ENCODE measurements at places on chromosomes 11 and 22.

- no peak for DNase-seq
Measured at GRCh38 chr11:132424433-132424832, 1054.0 kb downstream of the NTM start.

DNA sequence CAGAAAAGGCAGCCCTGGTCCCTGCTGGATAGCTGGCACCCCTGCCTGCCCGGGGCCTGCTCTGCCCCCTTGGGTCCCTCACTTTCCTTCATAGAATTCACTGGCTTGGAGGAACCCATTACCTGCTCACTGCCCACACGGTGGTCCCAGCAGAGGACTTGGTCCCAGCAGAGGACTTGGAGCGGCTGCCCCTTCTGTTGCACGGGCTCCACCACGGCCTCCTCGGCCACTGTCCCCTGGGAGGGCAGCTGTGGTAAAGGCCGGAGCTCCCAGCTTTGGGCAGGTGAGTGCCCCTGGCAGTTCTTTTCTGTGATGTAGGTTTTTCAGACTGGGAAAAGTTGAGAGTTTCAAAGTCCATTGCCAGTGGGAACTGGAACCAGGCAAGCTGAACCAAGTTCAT is 25.9 kb downstream of the BRSK2 start:
- no peak for DNase-seq

DNA sequence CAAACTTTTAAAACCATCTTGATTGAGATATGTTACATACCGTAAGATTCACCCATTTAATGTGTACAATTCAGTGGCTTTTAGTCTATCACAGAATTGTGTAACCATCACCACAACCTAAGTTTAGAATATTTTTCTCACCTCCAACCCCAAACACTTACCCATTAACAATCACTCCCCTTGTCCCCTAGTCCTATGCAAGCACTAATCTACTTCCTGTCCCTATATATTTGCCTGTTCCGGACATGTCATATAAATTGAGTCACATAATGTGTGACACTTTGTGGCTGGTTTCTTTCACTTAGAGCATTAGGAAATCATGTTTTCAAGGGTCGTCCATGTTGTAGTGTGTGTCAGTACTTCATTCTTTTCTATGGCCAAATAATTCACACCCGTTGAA is 38.8 kb downstream of the RASSF10 start:
- no peak for DNase-seq

DNA sequence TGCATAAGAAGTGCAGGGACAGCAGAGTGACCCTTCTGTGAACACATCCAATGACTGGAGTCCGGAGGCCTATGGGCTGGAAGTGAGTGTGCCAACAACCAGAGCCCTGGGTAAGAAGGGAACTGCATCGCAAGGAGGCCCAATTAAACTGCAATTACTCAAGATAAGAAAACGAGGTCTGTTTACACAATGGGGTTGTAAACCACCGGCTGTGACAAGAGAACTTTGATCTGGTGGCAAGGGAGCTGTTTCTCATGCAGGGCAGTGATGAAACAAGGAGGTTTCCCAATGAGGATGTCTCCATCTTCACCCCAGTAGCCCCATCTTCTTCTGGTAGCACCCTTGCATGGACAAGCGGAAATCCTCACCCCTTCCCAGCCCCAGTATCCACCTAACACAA is 21.5 kb downstream of the ETS1 start:
- DNase-seq = peak; percentile 85

Measured in mesendoderm (in vitro differentiated cells).